Hepatocyte (in vitro differentiated cells): ENCODE measurements at places on chromosomes 1 and 21. TPM values are rescaled to one million over a fixed set of nuclear protein-coding genes. Genes with fewer than 3 reads are reported as not detected.

CHAF1B gene
- total RNA-seq: 1.9 and 3.5 TPM in 2 replicates

RIPPLY3 gene
- total RNA-seq: 0.17 TPM in 1 of 2 replicates, not detected in the other

SPRR2E gene
- total RNA-seq: not detected in 2 replicates

ELAPOR1 gene
- total RNA-seq: 2.5 and 3.0 TPM in 2 replicates

NLRP3 gene
- 0.13 and 0.20 TPM in 2 replicates for total RNA-seq
